Activated CD4-positive, alpha-beta T cell treated with anti-CD3 and anti-CD28 coated beads for 36 hours (primary cell): ENCODE measurements at places on chromosomes 2 and 18.

GRCh38 chr2:179842498-179843153 is 18.8 kb downstream of the ZNF385B start:
- peak; percentile 42 for DNase-seq

- no peak for DNase-seq
Measured at GRCh38 chr18:37673671-37674070, 108.1 kb upstream of the CELF4 start.

GRCh38 chr2:40450066-40450795 is 1.7 kb downstream of the SLC8A1 start:
- DNase-seq = peak; percentile 47

GRCh38 chr18:45850021-45850420 is 24.5 kb downstream of the SIGLEC15 start:
- no peak for DNase-seq

DNA sequence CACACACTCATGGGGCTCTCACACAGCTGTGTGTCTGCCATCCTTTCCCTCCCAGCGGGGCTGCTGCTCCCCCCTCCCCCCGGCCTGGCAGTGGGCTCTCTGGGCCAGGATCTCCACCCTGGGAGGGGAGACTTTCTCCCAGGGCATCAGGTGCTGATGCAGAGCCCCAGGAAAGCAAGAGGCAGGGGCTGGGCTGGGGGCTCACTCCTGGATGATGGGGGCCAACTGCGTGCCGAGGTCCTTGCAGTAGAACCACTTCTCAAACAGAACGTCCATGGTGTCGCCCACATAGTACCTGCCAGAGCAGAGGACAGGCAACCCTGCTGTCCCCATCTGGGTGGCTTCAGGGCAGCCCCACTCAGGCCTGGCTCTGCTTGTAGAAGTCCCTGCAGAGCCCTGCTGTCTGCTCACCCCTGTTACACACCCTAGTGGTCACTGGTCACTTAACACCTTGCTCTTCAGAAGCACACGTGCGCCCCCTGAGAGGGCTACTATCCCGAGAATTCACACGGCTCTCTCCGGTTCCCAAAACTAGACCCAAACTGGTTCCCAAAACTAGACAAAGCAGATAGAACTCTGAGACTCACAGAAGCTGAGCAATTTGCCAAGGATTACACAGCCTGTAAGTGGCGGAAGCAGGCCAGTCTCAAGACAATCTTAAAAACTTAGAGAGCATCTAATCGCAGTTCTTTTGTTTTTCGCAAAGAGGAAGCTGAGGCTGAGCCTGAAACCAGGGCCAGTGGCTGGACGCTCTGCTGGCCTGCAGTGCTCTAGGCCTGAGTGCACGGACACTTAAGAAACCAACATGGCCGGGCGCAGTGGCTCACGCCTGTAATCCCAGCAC is 6.6 kb upstream of the OXER1 start:
- DNase-seq = peak; percentile 27

GRCh38 chr18:59055345-59056032 is 84.2 kb upstream of the SEC11C start:
- no peak for DNase-seq

DNA sequence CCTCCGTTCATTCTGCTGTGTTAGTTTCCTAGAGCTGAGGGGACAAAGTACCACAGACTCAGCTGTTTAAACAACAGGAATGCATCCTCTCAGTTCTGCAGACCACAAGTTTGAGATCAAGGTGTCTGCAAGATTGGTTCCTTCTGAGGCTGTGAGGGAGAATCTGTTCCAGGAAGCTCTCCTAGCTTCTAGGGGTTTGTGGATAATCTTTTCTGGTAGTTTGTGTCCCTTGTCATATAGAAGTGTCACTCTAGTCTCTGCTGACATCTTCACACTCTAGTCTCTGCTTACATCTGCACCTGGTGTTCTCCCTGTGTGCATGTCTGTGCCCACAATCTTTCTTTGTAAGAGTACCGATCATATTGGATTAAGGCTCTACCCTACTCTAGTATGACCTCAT is 581.8 kb downstream of the RNF144A start:
- DNase-seq = no peak

DNA sequence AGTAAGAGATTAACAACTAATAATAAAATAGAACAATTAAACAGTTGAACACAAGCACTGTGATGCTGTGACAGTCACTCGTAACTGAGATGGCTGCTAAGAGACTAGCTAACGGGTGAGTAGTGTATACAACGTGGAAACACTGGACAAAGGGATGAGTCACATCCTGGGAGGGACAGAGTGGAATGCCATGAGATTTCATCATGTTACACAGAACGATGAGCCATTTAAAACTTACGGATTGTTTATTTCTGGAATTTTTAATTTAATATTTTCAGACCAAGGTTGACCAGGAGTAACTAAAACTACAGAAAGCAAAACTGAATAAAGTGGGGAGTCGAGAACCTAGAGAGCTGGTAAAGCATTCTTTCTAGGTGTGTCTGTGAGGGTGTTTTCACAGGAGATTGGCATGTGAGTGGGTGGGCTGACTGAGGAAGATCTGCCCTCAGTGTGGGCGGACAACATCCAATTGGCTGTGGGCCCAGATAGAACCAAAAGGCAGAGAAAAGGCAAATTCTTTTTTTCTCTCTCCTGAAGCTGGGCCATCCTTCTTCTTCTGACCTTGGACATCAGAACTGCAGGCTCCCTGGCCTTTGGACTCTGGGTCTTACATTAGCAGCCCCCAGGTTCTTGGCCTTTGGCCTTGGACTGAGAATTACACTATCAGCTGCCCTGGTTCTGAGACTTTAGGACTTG is 14.6 kb downstream of the TMSB10 start:
- peak; percentile 81 for DNase-seq

GRCh38 chr2:97761192-97761591 is 47.8 kb downstream of the ZAP70 start:
- DNase-seq = peak; percentile 64

GRCh38 chr18:70600225-70600925 is 311.5 kb downstream of the SOCS6 start:
- DNase-seq = no peak

DNA sequence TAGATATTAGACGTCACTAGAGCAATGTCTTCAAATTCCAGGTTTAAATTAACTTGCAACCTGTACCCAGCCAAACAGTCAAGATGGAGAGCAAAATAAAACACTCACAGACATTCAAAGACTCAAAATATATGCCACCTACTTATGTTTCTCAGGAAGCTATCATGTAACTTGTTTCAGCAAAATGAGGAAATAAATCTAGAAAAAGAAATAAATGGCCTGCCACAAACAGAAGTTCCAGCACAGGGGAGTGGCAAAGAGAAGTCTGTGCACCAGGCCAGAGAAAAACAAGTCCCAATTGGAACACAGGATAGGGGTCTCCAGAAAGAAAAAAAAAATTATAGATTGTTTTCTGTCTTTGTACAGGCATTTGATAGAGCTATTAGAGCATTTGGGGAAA is 96.7 kb downstream of the LRP2 start:
- DNase-seq = no peak

- peak; percentile 6 for DNase-seq
Measured at GRCh38 chr18:4017480-4017879, 437.6 kb downstream of the DLGAP1 start.

- DNase-seq = peak; percentile 16
Measured at GRCh38 chr2:171923206-171923605, 945 bp downstream of the HAT1 start.

DNA sequence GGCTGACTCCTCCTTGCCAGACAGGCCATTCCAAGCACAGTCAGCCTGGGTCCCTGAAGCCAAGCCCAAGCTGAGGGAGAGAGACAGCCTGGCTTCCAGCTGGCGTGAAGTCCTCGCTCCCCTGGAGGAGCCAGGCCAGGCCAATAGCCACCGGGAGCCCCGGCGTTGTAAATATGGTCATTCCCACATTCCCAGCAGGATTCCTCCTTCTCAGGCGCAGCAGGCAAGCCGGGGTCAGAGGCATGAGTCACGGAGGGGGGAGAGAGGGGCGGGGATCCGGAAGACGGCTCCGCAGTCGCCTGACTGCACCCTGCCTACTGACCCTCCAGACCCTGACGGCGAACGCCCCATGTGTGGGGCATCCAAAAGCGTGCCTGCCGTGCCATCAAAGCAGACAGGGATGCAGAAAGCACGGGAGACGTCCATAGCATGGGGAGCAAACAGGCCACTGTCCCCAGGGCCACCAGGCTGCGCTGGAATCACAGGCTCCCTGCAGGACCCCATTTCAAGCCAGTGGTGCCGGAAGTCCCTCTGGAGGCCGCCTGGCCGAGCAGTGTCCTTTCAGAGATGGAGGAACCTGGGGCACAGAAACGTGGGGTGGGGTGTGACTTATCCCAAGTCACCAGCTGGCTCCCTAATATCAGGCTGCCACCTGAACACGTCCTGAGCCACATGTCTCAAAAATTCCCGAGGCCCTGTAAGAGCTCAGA is 48.2 kb downstream of the TWIST2 start:
- DNase-seq = no peak

GRCh38 chr2:234853729-234854128 is 98.1 kb upstream of the SH3BP4 start:
- DNase-seq = no peak

DNA sequence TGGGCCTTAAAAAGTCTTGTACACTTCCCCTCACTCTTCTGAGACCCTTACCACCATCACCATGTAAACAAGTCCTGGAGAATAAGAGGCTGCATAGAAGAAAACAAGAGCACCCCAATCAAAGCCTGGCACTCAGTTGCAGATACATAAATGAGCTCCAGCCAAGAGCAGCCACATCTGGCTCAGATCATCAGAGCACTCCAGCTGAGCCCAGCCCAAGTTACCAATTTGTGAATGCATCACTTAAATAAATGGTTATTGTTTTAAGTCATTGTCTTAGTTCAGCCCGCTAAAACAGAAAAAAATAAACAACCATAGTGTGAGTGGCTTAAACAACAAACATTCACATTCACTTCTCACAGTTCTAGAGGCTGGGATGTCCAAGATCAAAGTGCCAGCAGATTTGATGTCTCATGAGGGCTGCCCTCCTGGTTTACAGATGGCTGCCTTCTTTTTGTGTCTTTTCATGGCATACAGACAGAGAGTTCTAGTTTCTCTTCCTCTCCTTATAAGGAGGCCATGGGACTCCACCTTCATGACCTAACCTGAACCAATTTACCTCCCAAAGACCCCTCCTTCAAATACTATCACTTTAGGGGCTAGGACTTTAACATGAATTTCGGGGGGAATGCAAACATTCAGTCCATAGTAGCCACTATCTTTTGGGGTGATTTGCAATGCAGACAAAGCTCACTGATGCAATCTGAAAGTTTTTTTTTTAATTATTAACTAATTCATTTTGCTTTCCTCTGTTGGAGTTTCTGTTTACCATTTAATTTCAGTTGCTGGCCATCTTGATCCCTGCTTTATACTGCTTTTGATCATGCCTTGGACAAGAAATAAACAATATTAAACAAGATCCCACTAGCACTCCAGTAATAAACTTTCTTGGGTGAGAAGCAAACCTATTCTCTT is 187.5 kb upstream of the ACVR2A start:
- no peak for DNase-seq

DNA sequence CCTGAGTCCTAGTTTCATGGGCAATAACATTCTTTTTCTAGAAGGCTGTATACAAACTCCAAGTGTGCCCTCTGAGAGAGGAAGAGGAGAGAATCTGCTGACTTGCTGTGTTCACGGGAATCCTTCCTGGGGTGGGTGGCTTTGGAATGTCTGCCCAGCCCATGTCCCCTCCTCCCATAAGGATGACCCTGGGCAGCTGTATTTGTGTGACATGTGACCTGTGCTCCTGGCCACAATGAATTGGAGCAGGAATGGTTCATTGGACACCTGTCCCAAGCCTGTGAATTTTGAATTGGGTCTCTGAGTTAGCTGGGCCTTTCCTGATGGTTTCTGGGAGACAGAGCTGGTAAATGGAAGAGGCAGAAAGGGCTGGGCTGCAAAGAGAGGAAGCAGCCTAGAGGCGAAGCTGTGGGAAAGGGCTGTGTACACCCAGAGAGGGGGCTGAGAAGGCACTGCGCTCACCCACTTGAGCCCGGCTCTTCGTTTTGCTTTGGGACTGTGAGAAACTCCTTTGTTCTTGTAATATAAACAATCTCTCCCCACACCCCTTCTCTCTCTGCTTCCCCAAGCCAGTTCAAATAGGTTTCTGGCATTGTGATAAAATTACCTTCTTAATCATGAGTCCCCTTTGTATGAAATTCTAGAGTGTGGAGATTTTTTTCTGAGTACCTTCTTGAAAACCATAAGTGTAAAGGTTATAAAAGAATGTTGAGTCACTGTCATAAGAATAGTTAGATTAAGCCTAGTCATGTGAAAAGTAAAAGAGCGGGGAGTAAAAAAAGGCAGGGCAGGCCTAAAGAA is 49.8 kb downstream of the SLC4A5 start:
- no peak for DNase-seq

GRCh38 chr2:158955842-158956365 is 12.5 kb upstream of the TANC1 start:
- no peak for DNase-seq

DNA sequence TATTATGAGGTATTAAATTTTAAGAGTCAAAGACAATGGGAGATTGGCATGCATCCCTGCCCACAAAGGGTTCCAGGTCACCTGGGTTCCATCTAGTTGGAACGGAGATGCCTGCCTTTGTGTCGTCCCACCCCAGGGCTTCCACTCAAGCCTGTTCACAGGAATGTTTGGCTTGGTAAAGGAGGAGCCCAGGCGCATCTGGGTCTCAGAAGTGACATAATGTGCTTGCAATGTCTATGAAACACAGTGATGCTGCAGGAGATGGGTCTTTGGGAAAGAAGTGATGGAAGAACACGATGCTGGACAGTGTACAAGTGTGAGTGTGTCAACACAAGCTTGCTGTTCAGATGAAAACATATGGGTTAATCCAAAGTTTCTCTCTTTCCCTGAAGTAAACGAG is 49.6 kb upstream of the ZNF396 start:
- DNase-seq = no peak

- no peak for DNase-seq
Measured at GRCh38 chr18:76142611-76143010, 352.4 kb downstream of the ZNF516 start.

DNA sequence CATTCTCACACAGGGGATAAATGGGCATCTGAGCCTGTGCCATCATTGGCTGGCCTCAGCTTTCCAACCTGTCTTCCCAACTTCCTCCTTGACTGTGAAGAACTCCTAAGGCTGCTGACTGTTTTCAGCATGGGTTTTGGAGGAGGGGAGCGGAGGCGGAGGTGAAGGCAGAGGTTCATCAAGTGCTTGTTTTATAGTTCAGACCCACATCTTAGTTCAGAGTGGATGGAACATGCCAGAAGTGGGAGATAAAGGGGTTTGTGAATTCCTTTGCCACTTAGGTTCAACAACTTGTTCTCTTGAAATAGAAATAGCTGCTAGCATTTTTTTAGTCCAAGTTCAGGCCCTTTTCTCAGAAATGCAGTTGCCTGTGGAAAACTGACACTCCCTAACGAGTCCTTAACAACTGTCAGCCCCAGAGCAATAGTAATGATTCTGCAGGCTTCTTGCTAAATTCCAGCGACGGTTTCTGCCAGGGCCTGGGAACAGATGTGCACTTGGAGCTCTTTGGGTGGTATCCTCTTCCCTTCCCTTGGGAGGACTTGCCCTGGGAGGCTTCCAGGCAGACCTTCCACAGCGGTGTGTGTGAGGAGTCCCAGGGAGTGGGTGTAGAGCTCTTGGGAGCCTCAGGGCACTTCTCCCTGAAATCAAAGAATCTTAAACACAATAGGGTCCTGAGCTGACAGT is 30.1 kb upstream of the ITGA6 start:
- DNase-seq = no peak

- DNase-seq = no peak
Measured at GRCh38 chr2:96493072-96493471, 12.1 kb downstream of the NEURL3 start.
